ENCODE measurements at places on chromosomes 3 and 15. TPM values are rescaled to one million over a fixed set of nuclear protein-coding genes. Genes with fewer than 3 reads are reported as not detected.

DNA sequence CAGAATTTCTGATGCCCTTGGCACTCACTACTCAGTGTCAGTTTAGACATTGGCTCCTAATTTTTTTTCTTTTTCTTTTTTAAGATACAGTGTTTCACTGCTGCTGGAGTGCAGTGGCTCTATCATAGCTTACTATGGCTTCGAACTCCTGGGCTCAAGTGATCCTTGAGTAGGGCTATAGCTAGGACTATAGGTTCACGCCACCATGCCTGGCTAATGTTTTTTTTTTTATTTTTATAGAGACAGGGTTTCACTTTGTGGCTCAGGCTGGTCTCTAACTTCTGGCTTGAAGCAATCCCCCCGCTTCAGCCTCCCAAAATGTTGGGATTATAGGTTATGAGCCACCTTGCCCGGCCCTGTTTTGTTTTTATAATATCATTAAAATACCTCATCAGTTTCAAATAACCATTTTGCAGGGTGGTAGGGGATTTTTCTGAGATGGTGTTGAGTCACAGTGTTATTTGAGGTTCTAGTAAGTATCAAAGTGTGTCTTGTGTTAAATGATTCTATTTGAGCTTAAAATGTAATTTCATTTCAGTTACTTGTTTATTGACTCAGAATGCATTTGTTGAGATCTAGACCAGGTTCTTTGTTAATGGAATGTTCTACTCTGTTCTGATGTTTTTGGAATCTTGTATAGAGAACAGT, 7.0 kb downstream of the FNDC3B start:
- DNase-seq = no peak

DNA sequence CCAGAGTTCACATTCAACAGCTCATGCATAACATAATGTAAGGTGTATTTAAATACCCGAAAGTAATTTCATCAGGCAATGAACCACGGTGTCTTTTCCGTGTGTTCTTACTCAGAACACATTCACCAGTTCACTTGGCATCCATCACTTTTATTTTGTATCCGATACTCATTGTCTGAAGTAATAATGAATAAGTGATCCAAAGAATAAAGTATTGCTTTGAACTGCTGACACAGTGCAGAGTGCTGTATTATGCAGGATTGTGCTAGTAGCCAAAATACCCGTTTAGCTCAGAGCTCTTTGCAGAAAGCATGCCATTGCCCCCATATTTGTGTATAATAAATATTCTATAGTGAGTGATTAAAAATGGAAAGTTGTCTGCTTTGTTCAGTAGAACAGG, 460.9 kb upstream of the KCNMB2 start:
- DNase-seq = no peak

DNA sequence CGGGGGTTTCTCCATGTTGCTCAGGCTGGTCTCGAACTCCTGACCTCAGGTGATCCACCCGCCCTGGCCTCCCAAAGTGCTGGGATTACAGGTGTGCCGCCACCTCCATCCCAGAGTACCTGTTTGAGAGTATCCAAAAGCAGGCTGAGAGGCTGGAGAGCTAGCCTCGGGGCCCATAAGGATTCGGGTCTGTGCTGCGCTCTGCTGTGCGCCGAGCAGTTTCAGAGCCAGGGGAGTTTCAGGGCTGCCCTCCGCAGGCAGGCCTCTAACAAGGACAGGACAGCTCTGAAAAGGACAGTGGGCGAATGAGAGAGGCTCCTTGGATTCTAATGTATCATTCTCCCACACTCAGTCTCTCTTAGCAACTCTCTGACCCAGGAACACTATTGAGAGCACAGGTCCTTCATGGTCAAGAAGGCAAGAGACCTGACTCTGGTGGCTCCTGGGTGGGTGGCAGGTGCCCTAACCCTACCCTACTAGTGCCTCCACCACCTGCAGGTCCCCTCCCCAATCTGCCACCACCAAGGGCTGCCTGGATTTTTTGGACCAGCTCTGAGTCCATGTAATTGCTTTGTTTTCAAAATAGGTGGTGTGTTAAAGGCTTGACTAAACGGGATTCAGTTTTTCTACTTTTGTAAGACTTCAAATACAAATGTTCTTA, 27.8 kb downstream of the MAGEF1 start:
- DNase-seq = no peak

- DNase-seq = no peak
These were observed 147.2 kb downstream of the STAG1 start for GRCh38 chr3:136604961-136605360.

GRCh38 chr3:115513416-115513800, 109.9 kb upstream of the GAP43 start:
- peak; percentile 26 for DNase-seq

DNA sequence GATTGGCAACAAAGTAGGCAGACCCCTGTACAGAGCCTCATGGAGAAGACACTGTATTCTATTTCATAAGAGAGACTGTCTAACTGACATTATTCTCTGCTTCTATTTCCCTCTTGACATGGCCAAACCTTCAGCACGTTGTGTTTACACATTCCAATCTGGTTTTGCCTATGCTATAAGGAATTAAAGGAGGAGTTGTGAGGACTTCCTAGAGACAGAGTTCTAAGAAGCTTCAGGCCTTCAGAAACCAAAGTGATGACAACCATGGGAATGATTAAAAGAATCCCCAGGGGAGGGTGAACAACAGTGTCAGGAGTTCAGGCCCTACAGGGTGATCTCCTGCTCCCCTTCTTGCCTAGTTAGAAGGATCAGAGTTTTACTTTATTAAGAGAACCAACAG, 44.9 kb upstream of the CAPN7 start:
- DNase-seq = no peak

- no peak for DNase-seq
These were observed 86.9 kb upstream of the HERC1 start for GRCh38 chr15:63920504-63921175.

DNA sequence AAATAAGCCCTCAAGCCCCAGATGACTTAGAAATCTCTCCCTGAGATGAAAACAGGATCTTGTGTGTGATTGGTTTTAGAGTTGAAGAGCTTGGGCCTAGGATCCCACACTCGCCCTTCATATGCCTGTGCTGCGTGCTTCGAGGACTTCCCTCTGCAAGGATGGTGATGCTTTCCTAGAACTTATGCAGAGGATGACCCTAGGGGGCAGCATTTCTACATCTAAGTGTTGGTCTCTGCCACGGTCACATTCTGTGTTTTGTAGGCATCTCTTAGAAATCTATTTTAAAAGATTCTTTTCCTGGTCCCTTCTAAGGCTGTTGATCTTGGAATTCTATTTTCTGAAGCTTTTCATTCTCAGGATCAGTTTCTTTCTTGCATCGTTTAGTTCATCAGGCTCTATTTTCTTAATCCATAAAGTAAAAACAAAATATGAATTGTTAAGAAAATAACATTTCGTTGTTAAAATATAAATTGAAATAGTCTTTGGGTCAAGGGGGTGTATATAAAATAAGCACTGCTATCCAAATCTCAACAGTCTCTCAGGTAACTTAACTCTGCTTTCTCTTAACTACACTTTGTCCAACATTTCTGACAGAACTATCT, 45.7 kb downstream of the WDR76 start:
- DNase-seq = peak; percentile 88

- DNase-seq = no peak
These were observed 38.7 kb upstream of the ATOSA start for GRCh38 chr15:52717924-52718323.

DNA sequence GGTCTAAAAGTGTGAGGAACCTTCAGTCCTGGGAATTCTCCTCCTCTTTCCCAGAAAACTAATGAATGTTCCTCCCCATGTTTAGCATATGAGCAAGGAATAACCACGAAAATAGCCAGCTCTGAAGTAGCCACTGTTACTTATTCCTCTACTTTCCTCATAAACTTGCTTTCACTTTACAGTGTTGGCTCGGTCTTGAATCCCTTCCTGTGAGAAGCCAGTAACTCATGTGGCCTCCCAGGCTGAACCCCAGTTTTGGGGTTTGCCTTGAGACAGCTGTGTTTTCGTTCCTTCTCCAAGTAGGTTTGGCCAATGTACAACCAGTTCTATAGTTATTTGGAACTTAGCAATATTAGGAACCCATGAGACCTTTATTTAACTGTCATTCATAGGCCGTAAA, 195.0 kb downstream of the CNTN6 start:
- DNase-seq = no peak

GRCh38 chr3:125967156-125967555, 1.8 kb upstream of the ROPN1B start:
- no peak for DNase-seq

DNA sequence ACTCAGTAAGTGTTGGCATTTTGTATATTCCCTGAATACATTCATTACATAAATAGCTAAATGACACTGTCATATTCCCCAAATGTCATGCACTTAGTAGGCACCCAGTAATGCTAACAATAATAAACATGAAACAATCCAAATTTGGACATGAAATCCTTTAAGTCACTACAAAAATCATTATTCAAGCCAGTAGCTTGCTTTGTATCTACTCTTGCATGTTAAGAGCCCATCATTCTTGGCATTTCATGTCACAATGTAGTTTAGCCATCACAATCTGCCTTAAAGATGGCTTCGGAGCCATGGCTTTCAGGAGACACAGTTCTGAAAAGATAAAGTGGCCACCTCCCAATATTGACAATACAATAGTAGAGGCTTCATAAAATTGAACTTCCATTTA, 32.9 kb upstream of the TM4SF4 start:
- no peak for DNase-seq

GRCh38 chr15:66846811-66847210, 144.8 kb downstream of the SMAD6 start:
- no peak for DNase-seq

GRCh38 chr3:5585085-5585484, 397.6 kb downstream of the EDEM1 start:
- no peak for DNase-seq

CCDC191 gene
- total RNA-seq = 0.49 TPM

UMPS gene
- 53.5 TPM for total RNA-seq

IRAK2 gene
- total RNA-seq = 2.4 TPM

SELENOT gene
- total RNA-seq = 130 TPM

PLA2G4E gene
- total RNA-seq = not detected

SLC9A9 gene
- total RNA-seq = not detected

RTP1 gene
- not detected for total RNA-seq

CCDC9B gene
- total RNA-seq = 5.9 TPM

B3GALNT1 gene
- total RNA-seq = not detected

TRANK1 gene
- 0.44 TPM for total RNA-seq

GPR160 gene
- 4.2 TPM for total RNA-seq
